ENCODE measurements at places on chromosomes 1 and 21.
A peak's percentile ranks its signal among the peaks of the same experiment; 100 is the strongest.

GRCh38 chr1:225471109-225471452, 43.2 kb upstream of the LBR start:
- no peak for DNase-seq

- no peak for DNase-seq
These were observed 5.2 kb upstream of the SH3GLB1 start for GRCh38 chr1:86699186-86699585.

GRCh38 chr21:34105947-34106541, 32.7 kb downstream of the MRPS6 start:
- DNase-seq, result no peak

GRCh38 chr1:31712068-31712467, 8.3 kb upstream of the COL16A1 start:
- no peak for DNase-seq

DNA sequence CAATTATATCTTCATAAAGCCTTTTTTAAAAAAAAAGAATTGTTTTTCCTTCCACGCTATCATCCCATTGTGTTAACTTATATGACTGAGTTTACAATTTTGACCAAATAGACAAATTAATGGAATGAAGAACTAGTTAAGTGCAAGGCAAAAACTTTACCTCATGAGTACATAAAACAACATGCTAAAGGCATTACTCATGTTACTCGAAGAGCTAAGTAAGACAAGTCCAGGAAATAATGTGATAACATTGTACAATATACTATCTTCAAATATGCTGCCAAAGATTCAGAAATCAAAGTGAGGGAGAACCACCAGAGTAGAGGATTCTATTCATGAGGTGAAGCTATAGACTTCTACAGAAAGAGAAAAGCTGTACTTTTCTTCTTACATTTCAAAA, 24.2 kb upstream of the DYNLT5 start:
- DNase-seq, result peak; percentile 26

- no peak for DNase-seq
These were observed 28.4 kb downstream of the RRP1B start for GRCh38 chr21:43687566-43688399.

GRCh38 chr1:87334351-87335174, 5.9 kb downstream of the LMO4 start:
- DNase-seq, result no peak

DNA sequence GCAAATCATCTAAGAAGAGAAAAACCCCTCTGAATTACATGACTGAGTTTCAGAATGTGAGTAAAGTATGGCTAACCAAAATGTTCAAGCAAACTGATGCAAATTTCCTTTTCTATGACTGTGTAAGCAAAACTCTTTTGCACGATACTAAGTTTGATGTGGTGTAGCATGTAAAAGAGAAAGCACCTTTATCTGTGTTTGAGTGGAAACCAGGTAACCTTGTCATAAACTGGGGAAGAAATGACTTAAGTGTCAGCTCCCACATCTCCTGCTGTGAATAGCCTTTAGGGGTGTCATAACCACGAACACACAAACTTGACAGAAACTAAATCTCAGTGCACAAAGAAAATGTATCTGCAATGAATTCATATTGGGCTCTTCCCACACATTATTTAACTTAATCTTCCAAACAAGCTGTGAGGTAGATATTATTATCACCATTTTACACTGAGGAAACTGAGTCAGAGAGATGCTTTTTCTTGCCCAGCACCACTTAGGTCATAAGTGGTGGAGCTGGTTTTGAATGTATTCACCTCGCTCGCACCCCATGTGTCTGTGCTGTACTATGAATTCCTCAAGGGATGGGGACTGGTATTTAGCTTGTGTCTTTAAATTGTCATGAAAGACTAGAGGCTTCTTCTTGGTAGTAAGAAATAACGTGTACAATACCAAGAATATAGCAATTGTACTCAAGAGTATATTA, 32.9 kb upstream of the IL12RB2 start:
- no peak for DNase-seq

DNA sequence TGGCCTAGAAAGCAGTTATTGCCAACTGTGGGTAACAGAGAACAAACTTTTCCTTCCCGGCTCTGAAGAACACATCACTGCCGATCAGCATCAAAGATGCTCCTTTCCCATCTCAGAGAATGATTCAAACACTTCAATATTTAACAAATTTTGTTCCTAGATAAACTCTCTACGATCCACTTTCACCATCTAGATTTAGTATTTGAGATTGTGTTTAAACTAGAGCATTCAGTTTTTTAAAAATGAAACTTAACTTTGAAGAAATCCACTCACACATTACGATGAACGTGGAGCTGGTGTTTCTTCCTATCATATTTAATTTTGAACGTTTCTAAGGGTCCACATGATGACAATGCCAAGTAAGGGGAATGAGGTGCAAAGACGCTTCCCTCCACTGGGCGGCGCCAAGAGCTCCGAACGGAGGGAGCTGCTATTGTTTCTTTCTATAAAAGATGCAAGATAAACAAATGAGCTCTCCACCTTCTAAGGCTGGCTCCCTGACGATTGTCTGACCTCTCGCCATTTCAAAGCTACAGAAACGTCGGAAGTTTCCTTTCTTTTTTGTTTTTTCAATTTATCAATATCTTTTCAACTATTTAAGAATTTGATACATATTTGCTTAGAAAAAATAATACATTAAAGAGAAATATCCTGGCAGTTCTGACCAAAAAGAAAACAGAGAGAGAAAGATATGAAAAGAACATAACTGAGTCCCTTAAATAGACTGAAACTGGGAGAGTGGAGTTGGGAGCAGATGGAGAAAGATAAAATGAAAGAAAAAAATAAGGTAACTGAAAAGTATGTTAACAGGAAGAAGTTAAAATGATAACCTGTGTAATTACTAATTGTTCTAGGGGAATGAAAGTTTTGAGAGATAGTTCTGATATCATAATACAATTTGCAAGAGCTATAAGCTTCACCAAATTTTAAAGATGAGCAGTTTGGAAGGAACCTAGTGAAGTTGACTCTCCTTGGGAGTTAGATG, 4.4 kb upstream of the BARHL2 start:
- DNase-seq, result peak; percentile 67

GRCh38 chr1:175602026-175602585, 141.3 kb downstream of the TNR start:
- no peak for DNase-seq

- no peak for DNase-seq
These were observed 15.9 kb downstream of the KIAA1614 start for GRCh38 chr1:180928331-180929230.

DNA sequence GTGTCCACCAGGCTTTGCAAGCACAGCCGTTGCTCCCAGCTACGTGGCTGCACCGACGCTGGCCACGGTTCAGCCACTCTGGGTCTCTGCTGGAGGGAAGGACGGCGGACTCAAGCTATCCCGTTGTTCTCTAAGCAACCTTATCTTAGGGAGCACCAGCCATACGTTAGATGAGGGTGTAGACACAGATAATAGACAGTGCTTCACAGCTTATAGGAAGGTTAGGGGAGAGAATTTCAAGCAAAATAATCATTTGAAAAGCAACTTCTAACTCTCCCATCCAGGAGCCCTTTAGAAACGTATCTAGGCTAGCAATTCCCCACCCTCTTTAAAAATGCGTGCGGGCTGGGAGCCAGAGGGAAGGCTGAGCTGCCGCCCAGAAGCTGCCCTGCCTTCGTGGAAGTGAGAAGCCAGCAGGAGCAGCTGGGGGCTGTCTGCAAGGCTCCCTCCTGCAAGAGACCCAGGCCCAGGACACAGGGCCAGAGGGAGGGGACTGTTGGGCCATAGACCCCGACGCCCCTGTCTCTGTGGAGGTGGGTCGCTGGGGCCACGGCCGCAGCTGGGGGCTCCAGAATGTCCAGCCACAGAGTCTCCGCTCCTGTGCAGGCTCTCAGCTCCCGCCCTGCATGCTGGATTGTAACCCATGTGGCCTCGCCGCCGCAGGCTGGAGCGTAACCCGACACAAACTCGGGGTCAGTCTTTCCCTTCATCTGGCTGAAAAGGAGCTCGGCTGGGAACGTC, 31.2 kb upstream of the COL6A2 start:
- no peak for DNase-seq

DNA sequence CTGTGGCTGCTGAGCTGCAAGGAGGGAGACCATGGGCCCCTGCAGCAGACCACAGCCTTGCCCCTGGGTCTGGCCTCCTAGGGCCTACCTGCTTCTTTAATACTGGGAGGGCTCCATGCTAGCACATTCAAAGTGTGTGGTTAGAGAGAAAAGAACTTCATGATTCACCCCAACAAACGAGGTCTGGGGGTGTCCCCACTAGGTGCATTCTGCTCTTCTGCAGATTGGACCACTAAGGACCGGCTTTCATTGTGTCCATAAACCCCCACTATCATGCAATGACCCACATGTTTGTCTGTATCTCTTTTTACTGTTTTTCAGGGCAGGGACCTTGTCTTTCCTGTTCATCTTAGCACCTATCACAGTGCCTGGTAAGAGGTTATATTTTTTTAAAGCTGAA, 185.4 kb downstream of the OMA1 start:
- no peak for DNase-seq

GRCh38 chr1:205672970-205673369, 7.3 kb downstream of the SLC45A3 start:
- DNase-seq, result no peak

DNA sequence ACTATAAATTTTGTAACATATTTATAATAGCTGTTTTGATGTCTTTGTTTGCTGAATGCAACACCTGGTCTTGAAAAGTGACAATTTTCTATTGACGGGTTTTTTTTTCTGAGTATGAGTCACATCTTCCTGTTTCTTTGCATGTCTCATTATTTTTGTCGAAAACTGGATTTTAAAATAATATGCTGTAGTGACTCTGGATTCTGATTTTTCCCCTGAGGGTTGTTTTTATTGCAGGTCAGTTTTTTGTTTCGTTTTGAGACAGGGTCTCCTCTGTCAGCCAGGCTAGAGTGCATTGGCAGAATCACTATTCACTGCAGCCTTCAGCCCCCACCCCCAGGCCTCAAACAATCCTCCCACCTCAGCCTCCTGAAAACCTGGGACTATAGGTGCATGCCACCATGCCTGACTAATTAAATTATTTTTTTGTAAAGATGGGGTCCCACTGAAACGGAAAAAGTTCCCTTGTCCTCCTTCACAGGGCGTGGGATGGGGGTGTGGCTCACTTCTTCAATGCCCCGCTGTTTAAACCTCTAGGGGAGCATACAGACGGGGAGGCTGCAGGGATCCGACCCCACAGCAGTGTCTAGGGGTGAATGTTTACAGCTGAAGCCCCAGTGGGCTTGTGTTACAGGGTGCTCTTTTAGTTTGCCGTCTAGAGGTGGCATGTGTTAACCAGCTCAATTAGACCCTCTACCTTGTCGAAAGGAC, 11.3 kb upstream of the PPIE start:
- no peak for DNase-seq

GRCh38 chr1:72662918-72663317, 380.6 kb upstream of the NEGR1 start:
- no peak for DNase-seq

GRCh38 chr1:70387507-70387906, 23.6 kb upstream of the CTH start:
- DNase-seq, result no peak

- no peak for DNase-seq
These were observed 7.4 kb upstream of the GRHL3 start for GRCh38 chr1:24311741-24312140.

DNA sequence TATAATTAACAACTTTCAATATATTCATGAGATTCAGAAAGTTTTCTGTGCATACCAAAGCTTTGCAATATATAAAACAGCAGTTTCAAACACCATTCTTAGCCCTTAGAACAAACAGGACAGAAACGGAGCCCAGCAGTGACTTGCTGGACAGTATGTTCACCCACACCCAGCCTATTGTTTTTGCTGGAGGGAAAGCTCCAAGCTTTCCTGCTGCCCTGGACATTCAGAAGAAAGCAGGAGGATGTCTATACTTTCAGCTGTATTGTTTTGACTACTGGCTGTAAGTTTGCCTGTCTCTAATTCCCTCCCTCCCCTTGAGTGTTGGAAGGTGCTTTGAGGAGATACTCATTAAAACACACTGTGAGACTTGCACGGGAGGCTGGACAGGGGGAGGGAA, 9.6 kb downstream of the DENND2C start:
- DNase-seq, result no peak

DNA sequence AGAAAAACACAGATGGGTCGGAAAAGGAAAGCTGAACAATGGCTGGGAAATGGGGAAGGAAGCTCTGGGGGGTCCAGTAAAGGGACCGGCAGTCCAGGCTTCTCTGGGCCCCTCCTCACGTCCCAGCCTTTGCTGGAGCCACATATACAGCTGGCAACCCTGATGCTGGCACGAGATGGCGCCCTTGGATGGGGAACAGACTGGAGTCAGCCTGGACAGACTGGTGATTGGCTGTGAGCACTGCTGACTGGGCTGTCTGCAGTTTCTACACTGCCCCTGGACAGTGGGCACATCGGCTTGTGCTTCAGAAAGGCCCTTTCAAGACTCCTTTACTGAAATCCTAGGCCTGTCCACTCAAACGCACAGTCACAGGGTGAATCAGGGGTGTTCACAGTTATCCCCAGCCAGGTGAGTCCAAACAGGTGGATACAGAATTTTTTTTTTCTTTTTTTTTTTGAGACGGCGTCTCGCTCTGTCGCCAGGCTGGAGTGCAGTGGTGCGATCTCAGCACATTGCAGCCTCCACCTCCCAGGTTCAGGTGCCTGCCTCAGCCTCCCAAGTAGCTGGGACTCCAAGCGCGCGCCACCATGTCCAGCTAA, 31.1 kb upstream of the ZBTB40 start:
- peak; percentile 76 for DNase-seq

DNA sequence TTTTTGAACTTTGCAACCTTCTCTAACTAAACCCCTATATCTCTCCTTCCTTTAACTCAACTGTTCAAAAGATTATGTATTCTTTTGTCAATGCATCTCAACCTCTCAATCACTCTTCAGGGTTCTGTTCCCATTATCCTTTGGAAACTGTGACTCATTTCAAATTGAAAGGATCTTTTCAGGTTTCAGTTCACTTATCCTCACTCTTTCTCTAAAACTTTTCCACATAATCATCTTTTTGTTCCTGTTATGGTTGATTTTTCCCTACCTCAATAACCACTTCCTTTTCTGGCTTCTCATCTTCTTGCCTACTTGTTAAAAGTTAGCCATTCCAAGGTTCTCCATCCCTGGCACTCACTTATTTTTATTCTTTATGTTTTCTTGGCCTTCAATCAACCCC, 56.2 kb upstream of the NUF2 start:
- peak; percentile 31 for DNase-seq

DNA sequence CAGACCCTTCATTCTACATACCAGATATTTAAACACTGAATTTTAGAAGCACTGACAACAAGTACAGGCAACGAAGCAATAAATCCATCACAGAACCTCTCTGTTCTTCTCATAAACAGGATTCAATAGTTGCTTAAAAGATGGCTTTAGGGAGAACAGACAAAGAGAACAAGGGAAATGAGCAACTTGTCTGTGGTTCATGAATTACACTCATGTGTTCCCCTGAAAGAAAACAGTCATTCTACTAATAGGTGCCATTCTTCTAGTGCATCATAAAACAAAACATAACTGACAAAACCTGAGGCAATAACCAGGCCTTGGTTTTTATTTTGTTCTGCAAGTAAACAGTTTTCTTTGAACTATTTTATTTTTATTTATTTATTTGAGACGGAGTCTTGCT, 6.8 kb downstream of the GNL2 start:
- no peak for DNase-seq

- no peak for DNase-seq
These were observed 20.6 kb downstream of the STUM start for GRCh38 chr1:226568975-226569741.

Measured in kidney tubule cell (primary cell).